ENCODE measurements at places on chromosomes 6 and 20.

GRCh38 chr6:81561731-81562130, 190.8 kb downstream of the TENT5A start:
- no peak for DNase-seq

DNA sequence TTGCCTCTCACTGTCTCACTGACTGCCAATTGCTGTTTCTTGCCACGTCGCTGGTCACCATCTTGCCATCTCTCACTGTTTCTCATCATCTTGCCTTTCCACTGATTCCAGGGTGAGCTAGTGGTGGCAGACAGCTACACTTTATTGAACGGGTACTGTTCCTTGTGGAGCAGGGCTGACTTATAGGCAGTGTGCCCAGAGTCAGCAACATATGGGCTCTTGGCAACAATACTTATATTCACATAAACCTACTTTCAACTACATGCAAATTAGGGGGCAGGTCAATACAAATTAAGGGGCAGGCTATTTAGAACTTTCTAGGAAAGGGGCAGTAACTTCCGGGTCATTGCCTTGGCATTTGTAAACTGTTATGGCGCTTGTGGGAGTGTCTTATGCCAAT, 186.2 kb upstream of the SYNDIG1 start:
- no peak for DNase-seq

DNA sequence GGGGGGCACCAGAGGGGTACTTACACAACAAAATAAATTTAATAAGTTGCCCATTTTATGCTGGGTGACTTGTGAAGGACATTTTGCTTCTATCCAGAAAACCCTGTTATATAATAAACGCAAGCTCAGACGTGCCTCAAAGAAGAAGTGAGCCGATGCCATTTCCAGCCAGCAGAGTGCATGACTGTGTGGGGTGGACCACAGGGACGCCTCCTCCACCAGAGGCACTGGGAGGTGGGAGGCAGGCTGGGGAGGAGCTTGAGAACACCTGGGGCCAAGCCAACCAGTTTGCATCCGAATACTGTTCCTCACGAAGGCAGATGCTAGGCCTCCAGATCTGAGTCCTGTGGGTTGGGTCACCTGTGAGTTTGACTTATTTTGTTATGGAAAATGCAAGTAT, 363.8 kb downstream of the RNGTT start:
- no peak for DNase-seq

DNA sequence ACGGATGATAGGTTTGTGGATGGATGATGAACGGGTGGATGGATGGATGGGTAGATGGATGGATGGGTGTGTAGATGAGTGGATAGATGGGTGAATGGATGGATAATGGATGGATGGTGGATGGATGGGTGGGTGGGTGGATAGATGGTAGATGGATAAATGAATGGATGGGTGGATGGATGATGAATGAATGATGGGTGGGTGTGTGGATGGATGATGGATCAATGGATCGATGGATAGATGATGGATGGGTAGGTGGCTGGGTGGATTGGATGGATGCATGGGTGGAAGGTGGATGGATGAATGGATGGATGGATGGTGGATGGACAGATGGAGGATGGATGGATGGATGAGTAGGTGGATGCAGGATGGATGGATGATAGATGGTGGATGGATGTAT, 394.1 kb downstream of the TAF4 start:
- DNase-seq: no peak
